Stimulated activated CD4-positive, alpha-beta T cell treated with anti-CD3 and anti-CD28 coated beads, Interleukin-1b, Interleukin-23, amount 100 ng/mL, for 48 hours (primary cell): ENCODE measurements at places on chromosomes 7 and 10.

DNA sequence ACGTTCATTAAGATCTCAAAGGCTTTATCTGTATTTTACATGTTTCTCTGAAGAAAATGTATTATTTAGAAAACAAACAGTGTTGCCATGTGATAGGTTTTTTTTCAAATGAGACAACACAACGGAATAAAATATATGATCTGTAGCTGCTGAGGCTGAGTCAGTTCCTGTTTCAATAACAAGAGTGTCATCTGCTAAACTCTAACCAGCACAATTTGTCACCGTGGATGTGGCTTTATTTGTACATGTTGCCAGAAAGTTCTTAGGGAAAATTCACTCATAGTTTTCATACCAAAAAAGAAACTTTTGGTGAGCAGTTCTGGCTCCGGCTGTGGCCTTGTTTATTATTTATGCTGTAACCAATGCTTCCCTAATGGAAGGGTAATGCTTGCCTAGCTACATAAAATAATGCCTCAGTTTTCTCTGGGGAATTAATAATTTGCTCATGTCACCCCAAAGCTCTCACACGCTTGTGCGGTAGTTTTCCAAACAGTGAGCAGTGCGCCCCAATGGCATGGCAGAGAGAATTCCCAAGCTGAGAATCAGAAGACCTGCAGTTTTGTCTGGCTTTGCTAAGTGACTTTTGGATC is 20.3 kb upstream of the KLF6 start:
- peak; percentile 66 for DNase-seq

DNA sequence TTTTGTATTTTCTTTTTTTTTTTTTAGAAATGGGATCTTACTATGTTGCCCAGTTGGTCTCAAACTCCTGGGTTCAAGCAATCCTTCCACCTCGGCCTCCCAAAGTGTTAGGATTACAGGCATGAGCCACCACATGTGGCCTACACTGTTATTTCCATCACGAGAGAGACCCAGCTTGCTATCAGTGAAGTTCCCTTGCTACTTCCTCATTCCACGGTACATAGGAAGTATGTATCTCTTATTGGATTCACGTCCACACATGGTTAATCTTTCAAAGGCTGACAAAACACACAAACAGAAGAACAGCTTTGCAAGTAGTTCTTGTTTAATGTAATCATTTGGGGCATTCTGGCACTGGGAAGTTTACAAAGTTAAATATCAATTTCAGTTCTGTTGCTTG is 50.9 kb downstream of the DCLRE1A start:
- DNase-seq, result no peak

- DNase-seq, result no peak
These were observed 331.0 kb downstream of the PRPF18 start for GRCh38 chr10:13917791-13918190.

GRCh38 chr7:155593461-155594162 is 47.3 kb upstream of the CNPY1 start:
- no peak for DNase-seq

- DNase-seq, result no peak
These were observed 3.6 kb upstream of the EVX1 start for GRCh38 chr7:27238979-27239386.

DNA sequence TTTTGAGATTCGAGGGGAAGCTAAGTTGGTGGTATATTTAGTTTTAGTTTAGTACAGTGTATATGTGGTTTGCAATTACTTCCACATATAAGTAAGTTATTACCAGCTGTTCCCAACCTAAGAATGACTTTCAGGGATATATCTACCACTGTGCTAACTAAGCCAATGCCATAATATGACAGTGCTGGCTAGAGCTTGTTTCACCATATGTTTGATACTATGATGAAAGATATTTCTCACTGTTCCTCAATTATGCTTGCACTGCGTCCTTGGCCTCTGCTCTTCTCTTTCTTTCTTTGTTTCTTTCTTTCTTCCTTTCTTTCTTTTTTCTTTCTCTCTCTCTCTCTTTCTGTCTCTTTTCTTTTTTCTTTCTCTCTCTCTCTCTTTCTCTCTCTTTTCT is 113.8 kb upstream of the SKAP2 start:
- DNase-seq, result no peak

- no peak for DNase-seq
These were observed 258.0 kb upstream of the SP4 start for GRCh38 chr7:21169667-21170580.

DNA sequence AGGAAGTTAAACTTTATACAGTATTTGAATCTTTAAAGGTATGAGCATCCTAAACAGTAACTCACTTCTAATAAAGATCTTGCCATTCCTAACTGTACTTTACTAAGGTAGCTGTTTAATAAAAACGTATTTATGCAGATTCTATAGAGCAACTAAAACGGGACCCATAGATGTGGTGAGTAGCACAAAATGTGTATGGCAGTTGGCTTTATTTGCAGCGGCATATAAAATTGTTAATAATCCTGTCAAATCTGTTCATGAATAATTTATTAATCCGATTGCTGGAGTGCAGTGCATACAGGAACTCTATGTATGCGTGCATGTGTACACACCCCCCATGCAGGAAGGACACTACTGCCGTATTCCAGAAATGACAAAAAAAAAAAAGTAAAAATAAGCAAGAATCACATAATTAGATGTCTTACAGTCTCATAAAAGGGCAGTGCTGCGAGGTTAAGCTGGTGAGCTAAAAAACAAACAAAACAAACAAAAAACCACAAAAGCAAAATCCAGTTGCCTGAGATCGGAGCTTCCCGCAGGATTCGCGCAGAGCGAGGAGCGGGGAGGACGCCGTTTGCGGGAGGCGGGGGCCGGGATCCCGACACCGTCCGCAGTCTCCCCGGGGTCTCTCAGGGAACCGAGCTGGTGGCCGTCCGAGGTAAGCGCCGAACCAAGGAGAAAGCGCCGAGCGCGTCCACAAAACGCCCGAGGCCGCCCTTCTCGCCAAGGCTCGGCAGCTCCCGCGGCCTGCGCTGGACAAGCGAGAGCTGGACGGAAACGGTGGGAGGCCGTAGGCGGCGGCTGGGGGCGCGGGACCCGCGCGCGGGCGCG is 518 bp upstream of the COMMD3 start:
- no peak for DNase-seq

DNA sequence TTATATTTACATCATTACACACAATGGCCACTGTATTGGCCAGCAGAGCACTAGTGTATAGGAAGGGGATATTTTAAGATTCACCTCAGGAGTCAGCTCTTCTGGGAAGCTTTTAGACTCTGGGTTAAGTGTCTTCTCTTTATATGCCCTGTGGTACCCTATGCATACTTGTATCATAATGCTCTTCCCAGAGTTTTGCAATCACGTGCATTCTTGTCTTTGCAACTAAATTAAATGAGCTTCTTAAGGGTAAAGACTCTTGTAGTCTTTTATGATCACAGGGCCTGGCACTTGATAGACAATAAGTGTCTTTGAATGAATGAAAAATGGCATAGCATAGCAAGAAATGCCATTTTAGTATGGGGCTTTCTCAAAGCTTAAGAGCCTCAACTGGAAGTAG is 35.4 kb upstream of the ARMS2 start:
- no peak for DNase-seq

DNA sequence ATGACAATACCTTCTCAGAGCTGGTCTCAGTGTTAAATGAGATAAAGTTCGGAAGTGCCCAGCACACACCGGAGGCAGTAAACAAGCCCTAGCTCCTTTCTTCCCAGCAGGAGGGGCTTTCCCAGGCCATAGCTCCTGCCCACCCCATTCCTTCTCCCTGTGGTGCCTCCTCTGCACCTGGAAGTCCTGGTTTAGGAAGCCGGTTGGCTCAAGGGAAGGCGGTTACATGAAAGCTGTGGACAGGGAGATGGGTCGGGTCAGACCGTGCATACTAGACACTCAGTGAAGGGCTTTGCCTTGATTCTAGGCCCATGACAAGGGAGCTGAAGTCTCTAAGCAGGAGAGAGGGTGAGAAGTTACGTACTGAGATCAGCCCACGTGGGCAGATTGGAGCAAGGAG is 8.6 kb downstream of the BEND7 start:
- DNase-seq, result no peak

DNA sequence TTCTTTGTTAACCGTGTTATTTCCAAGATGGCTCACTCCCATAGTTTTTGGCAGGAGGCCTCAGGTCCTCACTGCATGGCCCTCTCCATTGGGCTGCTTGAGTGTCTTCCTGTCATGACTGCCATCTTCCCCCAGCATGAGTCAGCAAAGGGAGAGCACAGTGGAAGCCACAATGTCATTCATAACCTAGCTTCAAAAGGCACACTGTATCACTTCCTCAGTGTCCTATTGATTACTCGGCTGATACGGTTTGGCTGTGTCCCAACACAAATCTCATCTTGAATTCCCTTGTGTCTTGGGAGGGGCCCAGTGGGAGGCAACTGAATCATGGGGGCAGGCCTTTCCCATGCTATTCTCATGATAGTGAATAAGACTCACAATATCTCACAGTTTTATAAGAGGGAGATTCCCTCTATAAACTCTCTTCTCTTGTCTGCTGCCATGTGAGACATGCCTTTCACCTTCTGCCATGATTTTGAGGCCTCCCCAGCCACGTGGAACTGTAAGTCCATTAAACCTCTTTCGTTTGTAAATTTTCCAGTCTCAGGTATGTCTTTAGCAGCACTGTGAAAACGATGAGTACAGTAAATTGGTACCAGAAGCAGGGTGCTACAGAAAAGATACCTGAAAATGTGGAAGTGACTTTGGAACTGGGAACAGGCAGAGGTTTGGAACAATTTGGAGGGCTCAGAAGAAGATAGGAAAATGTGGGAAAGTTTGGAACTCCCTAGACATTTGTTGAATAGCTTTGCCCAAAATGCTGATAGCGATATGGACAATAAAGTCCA is 106.5 kb downstream of the PRLHR start:
- DNase-seq, result no peak

DNA sequence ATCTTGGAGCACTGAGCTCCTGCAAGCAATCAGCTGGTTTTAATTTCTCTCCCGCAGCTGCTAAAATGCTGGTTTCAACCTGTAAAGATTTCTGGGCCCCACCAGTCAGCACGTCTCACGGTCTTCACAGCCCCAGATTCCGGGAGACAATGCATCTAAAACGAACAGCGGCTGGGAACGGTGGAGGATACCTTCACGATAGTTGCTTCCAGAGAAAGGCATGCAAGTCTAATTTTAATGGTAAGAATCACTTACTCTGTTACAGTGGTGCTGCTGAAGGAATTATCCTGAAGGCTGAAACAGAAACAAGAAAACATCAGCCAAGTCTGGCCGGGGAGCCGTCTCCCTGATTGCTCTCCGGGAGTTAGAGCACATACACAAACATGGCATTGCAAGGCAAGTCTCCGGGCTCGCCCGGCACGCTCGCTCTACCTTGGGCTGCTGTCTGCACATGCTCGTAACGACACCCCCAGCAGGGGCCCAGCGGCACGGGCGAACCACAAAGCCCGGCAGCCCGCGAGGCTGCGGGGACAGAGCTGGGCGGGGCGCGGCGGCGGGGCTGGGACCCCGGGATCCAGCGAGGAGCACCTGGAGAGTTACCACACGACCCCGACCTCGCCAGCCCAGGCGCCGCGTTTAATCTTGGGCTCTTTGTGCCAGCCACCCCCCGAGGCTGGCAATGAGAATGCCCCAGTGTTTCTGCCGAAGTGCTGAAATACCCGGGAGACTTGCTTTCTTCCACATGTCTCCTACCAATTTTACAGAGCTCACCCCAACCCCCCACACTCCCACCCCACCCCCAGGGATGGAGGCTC is at the start of gene FAM13C:
TSS of gene FAM13C (minus strand) at position 406 of the 815 bp plus-strand sequence. CDS start at position 317, 89 bp downstream.
- peak; percentile 4 for DNase-seq

DNA sequence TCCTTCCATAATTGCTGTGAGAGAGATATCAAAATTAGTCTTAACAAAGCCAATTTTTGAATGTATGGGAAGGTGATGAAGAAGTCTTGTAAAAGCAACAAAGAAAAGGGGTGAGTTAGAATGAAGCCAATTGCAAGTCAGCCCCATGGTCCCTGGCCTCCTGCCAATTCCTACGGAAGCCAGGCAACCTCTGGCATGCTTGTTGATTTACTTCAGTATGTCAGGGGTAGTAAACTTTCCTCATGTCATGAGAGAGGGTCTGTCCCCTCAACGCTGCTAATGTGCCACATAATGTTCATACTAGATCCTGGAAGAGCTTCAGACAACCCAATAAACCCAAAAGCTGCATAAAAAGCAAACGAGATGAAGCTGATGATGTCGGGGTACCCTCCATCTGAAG is 159.1 kb upstream of the YAE1 start:
- DNase-seq, result no peak

- no peak for DNase-seq
These were observed 1.7 kb downstream of the RHOBTB1 start for GRCh38 chr10:60942134-60942787.

- no peak for DNase-seq
These were observed 141.2 kb downstream of the WDR37 start for GRCh38 chr10:1197384-1197783.

GRCh38 chr7:17863095-17863808 is 77.0 kb downstream of the SNX13 start:
- DNase-seq, result no peak
